ENCODE measurements at places on chromosomes 1 and 21. TPM values are rescaled to one million over a fixed set of nuclear protein-coding genes. Genes with fewer than 3 reads are reported as not detected.

The MIXL1 gene
- total RNA-seq, result not detected

The CNIH4 gene
- total RNA-seq, result 105 TPM

The GPA33 gene
- not detected for total RNA-seq

The FCRL2 gene
- total RNA-seq, result not detected

The ASCL5 gene
- 0.13 TPM for total RNA-seq

The B3GALT5 gene
- 0.18 TPM for total RNA-seq

The RIPK4 gene
- 17.9 TPM for total RNA-seq

The EFNA3 gene
- 9.8 TPM for total RNA-seq

The COX20 gene
- total RNA-seq, result 53.6 TPM

The KCNC4 gene
- total RNA-seq, result 3.8 TPM

The OR10J1 gene
- total RNA-seq, result not detected
